CD4-positive, alpha-beta T cell (primary cell): ENCODE measurements at places on chromosomes 13 and 19.
A peak's percentile ranks its signal among the peaks of the same experiment; 100 is the strongest.

- no peaks in the 10 kb centered on the region for H3K27me3 ChIP-seq
- no peak overlapping the region for H3K27ac ChIP-seq
- no peak overlapping the region for H3K4me3 ChIP-seq
- H3K4me1 ChIP-seq = no peaks in the 10 kb centered on the region
- DNase-seq = no peak
Measured at GRCh38 chr13:25722893-25723292, 328.9 kb downstream of the SHISA2 start.

GRCh38 chr19:10891405-10892086 lies 20.2 kb downstream of the CARM1 start:
- no peak overlapping the region for H3K27ac ChIP-seq
- peaks cover 2% of the 10 kb centered on the region for H3K36me3 ChIP-seq
- no peak for DNase-seq
- no peak overlapping the region for H3K4me3 ChIP-seq

DNA sequence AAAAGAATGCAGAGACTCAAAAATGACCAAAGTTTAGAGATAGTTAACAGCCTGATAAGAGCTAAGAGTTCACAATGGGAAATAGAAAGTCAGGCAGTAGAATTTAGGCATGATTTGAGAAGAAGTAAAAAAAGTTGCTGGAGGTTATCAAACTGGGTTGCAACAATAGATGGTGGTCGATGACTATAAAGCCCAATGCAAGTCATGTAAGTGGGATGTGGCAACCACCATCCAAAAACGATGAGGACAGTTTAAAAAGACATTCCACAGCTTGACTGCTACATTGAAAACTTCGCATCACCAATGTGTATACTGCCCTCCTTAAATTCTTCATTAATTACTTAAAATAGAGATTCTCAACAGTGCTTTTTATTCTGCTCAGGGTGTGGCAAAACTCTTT lies 19.7 kb downstream of the ELF1 start:
- no peak overlapping the region for H3K4me3 ChIP-seq
- no peak for DNase-seq
- H3K27me3 ChIP-seq = no peaks in the 10 kb centered on the region
- H3K36me3 ChIP-seq = peaks cover 38% of the 10 kb centered on the region
- no peak overlapping the region for H3K27ac ChIP-seq

DNA sequence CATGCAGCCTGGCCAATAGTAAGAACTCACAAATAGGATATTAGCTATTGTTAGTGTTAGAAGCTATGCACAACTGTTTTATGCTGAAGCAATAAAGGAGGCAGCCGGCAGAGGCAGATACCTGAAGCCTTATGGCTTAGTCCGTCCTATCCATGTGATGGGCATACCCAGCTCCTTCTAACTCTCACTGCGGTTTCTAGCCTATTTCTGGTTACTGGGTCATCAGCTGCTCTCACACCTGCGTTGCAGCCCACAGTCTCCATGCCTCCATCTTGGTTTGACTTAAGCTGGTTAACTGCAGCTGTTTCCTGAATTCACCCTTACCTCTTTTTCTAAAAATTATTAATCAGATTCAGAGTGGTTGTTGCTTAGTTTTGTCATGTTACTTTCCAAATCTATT lies 40.5 kb upstream of the CNMD start:
- no peak overlapping the region for H3K27ac ChIP-seq
- H3K27me3 ChIP-seq = peaks cover 6% of the 10 kb centered on the region
- H3K4me3 ChIP-seq = no peak overlapping the region
- no peaks in the 10 kb centered on the region for H3K36me3 ChIP-seq

- H3K27ac ChIP-seq = no peak overlapping the region
- H3K36me3 ChIP-seq = no peaks in the 10 kb centered on the region
- H3K27me3 ChIP-seq = no peaks in the 10 kb centered on the region
- DNase-seq = no peak
- H3K4me1 ChIP-seq = peaks cover 35% of the 10 kb centered on the region
- H3K4me3 ChIP-seq = no peak overlapping the region
Measured at GRCh38 chr13:50357586-50358118, 342.4 kb downstream of the KCNRG start.

GRCh38 chr19:49019242-49019932 lies 2.5 kb upstream of the LHB start:
- peaks cover 4% of the 10 kb centered on the region for H3K27me3 ChIP-seq
- H3K4me3 ChIP-seq = peak overlapping the region; percentile 63
- H3K27ac ChIP-seq = no peak overlapping the region

GRCh38 chr19:38388349-38389100 lies at the start of gene SPRED3:
TSS of gene SPRED3 (plus strand) at chr19:38388697. CDS start at chr19:38390303, 1,606 bp downstream.
- peaks cover 2% of the 10 kb centered on the region for H3K36me3 ChIP-seq
- peaks cover 18% of the 10 kb centered on the region for H3K27me3 ChIP-seq
- peak within 1 kb of the TSS; percentile 58 for H3K4me3 ChIP-seq
- H3K27ac ChIP-seq = no peak within 1 kb of the TSS
- H3K4me1 ChIP-seq = peaks cover 44% of the 10 kb centered on the region
